ENCODE measurements at places on chromosomes 1 and 21.
A peak's percentile ranks its signal among the peaks of the same experiment; 100 is the strongest.

DNA sequence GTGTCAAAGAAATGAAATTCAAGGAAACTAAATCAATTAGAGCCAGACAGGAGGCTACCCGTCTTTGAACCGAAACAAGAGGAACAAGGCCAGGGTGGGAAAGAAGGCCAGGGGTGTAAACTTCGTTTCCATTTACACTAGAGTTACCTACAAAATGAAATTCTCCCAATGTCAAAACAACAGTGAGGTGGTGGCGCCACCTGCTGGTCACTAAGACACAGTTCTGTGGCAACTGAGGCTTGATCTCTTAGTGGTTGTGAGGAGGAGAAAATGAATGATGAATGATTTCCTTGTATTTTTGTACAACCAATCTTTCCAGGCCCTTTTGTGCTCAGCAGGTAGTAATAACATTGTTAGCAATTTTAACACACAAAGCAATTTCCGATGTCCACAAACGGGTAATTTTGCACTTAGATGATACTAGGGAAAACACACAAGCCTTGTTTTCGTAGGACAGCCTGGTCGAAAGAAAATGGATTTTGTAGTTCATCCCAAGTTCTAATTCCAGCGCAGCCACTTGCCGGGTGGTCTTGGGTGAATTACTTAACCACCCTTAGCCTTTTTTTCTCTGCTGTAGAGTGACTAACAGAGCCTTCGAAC lies 54.8 kb upstream of the SOD1 start:
- DNase-seq, result peak; percentile 65

- no peak for DNase-seq
These were observed 2.8 kb upstream of the KCNA3 start for GRCh38 chr1:110677526-110677925.

GRCh38 chr1:26581287-26581651 lies 51.7 kb downstream of the RPS6KA1 start:
- DNase-seq, result no peak

- no peak for DNase-seq
These were observed 5.3 kb downstream of the TTC24 start for GRCh38 chr1:156584813-156585212.

DNA sequence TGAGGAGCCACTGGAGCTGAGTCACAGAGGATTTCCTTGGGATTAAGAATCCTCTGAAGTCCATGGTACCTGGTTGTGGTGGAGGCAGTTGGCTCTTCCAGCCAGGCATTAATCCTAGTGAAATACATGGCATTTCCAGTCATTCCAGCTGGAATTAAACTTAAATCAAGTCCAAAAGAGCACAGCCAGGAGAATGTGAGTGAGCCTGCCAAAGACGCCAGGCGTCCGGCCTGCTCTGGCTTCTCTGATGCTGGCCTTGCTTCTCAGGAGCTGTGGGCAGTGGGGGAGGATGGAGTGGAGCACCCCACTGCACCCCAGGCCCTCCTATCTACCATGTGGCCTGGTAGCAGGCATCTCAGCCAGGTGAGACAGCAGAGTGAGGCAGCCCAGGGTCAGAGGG lies 23.4 kb upstream of the TENT5C start:
- DNase-seq, result no peak

GRCh38 chr1:234866007-234866866 lies 256.3 kb upstream of the IRF2BP2 start:
- DNase-seq, result no peak

GRCh38 chr1:229778794-229779193 lies 152.7 kb downstream of the URB2 start:
- no peak for DNase-seq

DNA sequence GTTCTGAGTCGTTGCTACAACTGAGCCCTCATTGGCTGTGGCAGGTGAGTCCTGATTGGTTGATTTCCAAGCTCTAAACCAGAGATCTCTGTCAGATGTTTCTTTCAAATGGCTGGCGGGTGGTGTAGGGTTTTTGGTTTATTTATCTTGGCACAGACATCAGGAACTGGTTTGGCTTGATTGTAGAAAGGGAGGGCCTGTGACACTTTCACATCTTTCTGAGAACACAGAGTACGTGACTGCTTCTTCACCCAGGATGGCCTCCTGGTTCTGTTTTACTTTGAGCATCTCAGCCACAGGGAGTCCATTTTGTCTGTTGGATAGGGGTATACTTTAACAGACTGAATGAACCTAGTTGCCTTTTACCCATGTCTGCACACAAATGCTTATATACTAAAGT lies 89.4 kb upstream of the GPR52 start:
- no peak for DNase-seq

- peak; percentile 90 for DNase-seq
These were observed 82.3 kb downstream of the ITPKB start for GRCh38 chr1:226656601-226657277.

GRCh38 chr21:32383812-32384211 lies 9.0 kb downstream of the URB1 start:
- no peak for DNase-seq

DNA sequence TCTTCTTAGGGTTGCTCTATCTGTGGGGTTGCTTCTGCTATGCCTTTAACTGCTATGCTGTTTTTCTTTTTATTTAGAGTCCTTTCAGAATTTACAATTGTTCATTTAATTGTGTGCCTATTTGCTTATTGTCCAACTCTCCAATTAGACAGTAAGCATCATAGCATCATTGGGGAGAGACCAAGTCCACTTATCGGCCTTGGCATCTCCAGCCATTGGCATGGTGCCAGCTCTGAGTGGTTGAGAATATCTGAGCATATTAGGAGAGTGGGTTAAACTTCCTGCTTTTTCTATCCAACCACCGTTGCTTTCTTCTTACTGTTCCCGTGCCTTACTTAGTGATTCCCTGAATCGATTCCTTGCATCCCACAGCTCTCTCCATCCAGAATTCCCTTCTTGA lies 535.0 kb downstream of the AJAP1 start:
- no peak for DNase-seq

DNA sequence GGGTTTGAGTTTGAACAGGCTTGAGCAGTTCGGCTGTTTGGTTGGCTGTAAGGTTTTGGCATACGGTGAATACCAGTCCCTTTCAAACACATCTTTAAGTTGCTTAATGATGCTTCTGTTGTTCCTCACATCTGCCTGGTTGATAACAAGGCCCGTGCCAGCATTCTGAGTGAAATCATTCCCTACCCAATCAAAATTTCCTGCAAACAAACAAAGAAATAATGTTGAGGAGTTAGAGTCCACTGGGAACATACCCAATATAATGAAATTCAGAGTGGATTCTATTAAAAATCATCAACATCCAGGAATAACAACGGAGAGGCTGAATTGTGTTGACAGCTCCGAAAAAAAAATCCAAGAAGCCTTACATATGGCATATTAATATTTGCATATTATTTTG lies 91.0 kb upstream of the MAP1LC3C start:
- DNase-seq, result no peak

GRCh38 chr1:189289346-189289745 lies 1188.3 kb downstream of the BRINP3 start:
- DNase-seq, result no peak

GRCh38 chr1:164713456-164714207 lies 154.6 kb downstream of the PBX1 start:
- no peak for DNase-seq

- DNase-seq, result no peak
These were observed 7.5 kb downstream of the SLX9 start for GRCh38 chr21:44947111-44947929.

DNA sequence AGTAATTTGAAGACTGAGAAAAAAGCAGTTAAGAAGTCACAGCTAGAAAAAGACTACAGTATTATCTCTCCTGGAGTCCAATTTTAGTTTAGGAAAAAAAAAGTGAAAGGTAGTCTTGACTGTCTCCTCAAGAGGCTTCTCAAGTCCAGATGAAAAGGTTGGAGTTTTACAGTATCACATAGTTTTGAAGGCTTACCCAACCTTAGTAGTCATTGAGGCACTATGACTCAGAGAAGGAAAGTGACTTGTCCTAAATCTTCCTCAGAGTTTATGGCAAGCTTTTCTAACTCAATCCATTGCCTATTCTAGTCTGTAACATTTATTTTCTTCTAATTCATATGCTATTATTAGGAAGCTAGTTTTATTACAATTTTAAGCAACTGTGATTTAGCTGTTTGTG lies 174.9 kb downstream of the DPYD start:
- DNase-seq, result no peak

GRCh38 chr21:29416268-29416667 lies 117.5 kb downstream of the BACH1 start:
- DNase-seq, result no peak

DNA sequence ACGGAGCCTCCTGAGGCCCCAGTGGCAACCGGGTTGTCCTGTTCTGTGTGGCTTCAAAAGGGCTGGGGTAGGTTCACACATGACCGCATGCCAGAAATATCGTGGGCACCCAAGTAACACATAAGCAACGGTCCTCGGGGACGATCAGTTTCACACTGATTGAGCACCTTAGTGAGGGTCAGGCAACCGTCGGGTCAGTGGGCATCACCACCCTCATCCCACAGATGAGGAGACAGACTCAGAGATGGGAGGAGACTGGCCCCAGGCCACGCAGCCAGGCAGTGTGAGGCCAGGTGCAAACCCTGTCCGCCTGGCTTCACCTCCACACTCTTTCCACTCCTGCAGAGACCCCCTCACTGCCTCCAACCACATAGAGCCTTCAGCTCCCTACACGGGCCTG lies 309.8 kb downstream of the MATN1 start:
- DNase-seq, result no peak

DNA sequence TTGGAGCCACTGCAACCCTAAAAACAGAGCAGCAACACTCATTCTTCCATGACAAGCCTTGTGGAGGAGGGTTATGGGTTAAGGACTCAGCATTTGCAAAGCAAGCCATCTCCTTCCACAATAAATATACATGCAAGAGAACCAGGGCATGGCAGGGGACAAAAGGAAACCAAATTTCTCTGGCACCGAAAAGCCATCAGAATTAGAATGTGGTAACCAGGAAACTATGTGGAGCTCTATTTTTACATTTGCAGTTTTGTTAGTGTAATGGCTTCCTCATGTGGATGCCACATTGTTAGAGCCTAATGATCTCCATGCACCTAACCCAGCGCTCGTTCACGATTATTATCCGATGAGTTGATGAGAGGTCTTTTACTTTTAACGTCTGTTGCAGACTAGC lies 91.7 kb downstream of the NAV1 start:
- no peak for DNase-seq
